ENCODE measurements at places on chromosomes 4 and X. TPM values are rescaled to one million over a fixed set of nuclear protein-coding genes. Genes with fewer than 3 reads are reported as not detected.

DNA sequence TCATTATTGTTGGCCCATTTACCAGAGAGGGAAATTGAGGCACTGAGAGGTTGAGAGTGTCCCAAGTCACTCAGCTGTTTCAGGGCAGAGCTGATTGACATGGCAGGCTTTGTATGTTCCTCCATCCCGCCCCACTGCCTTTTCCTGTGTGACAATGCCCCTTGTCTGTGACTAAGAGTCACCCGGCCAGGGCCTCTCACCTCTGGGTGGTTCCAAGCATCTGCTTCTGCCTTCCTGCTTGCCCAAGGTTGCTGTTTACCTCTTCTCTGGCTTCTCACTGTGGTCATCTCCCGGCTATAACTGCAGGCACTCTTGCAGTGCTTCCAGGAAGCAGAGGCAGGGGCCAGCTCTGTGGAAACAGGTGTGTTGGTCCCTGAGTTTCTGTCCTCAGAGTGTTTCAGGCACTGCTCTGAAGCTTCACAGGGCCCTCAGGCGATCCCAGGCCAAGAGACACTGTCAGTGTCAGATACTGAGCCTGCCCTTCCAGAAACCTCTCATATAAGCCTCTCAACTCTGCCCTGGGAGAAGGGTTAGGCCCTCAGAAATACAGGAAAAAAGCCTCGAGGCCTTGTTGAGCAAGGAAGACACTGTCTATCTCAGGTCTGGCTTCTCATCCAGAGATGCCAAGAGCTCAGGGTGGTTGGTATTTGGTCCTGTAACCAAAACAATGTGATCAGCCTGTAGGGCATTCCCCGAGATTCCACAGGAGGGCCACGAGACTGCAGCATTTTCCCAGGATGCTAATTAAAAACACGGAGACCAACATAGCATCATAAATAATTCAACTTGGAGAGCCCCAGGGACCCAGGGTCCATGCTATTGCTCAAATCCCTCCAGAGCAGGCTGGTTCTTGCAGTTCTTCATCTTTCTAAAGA is 42.0 kb upstream of the PROM1 start:
- H3K4me1 ChIP-seq: no peaks in the 10 kb centered on the region
- DNase-seq: no peak
- H3K27me3 ChIP-seq: no peaks in the 10 kb centered on the region
- no peak overlapping the region for H3K4me3 ChIP-seq
- H3K36me3 ChIP-seq: no peaks in the 10 kb centered on the region

HTR2C gene
- total RNA-seq: not detected

ODAPH gene
- not detected for total RNA-seq

DNA sequence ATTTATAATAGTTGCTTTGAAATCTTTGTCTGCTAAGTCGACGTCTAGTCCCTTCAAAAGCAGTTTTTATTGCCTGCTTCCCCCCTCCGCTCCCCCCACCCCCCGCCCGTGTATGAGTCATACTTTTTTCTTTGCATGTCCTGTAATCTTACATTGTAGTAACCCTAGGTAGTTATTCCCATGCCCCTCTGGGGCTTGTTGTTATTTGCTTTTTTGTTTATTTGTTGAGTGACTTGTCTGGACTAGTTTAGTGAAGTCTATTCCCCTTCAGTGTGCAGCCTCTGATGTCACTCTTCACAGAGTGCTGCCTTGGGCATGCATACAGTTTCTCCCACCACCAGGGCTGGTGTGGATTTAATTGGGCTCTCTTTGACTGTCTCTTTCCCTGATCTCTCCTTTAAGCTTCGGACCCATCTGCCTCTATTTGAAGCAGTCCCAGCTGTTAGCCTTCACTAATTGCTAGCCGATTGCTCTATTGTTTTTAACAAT is 86.2 kb downstream of the PPEF1 start:
- H3K36me3 ChIP-seq: no peaks in the 10 kb centered on the region
- no peaks in the 10 kb centered on the region for H3K27me3 ChIP-seq
- no peaks in the 10 kb centered on the region for H3K4me1 ChIP-seq
- no peak for DNase-seq

- no peak overlapping the region for H3K4me3 ChIP-seq
- DNase-seq: no peak
- no peaks in the 10 kb centered on the region for H3K27me3 ChIP-seq
- no peaks in the 10 kb centered on the region for H3K4me1 ChIP-seq
These were observed 282.7 kb downstream of the PPP3CA start for GRCh38 chr4:101064541-101065180.

ADAD1 gene
- not detected for total RNA-seq

- no peak overlapping the region for H3K4me3 ChIP-seq
- H3K36me3 ChIP-seq: no peaks in the 10 kb centered on the region
- no peaks in the 10 kb centered on the region for H3K27me3 ChIP-seq
- H3K4me1 ChIP-seq: no peaks in the 10 kb centered on the region
- H3K27ac ChIP-seq: no peak overlapping the region
- DNase-seq: no peak
These were observed 632.0 kb upstream of the TENM3 start for GRCh38 chr4:181611033-181611711.

FAT4 gene
- total RNA-seq: 11.8 TPM

EVC2 gene
- not detected for total RNA-seq

DNA sequence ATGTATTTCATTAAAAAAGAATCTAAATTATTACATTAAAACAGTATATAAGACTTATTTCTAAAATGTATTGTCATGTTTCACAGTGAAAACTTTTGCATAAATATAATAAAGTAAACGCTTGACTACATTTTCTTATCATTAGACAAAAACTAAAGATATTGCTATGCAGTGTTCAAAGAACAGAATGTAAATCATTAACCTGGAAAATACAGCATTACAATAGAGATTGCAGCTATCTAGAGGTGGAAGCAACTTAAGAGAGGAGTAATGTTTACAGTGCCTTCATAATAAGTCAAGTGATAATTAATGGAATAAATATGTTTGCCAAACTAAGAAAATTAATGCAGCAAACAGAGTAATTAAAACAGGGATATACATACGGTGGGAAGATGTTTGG is 940.9 kb downstream of the FSTL5 start:
- no peaks in the 10 kb centered on the region for H3K27me3 ChIP-seq
- H3K27ac ChIP-seq: no peak overlapping the region
- H3K4me1 ChIP-seq: no peaks in the 10 kb centered on the region
- no peak for DNase-seq

GRCh38 chrX:20402956-20403355 is 136.2 kb upstream of the RPS6KA3 start:
- no peaks in the 10 kb centered on the region for H3K27me3 ChIP-seq
- no peak for DNase-seq
- H3K27ac ChIP-seq: no peak overlapping the region
- H3K4me1 ChIP-seq: no peaks in the 10 kb centered on the region

DNA sequence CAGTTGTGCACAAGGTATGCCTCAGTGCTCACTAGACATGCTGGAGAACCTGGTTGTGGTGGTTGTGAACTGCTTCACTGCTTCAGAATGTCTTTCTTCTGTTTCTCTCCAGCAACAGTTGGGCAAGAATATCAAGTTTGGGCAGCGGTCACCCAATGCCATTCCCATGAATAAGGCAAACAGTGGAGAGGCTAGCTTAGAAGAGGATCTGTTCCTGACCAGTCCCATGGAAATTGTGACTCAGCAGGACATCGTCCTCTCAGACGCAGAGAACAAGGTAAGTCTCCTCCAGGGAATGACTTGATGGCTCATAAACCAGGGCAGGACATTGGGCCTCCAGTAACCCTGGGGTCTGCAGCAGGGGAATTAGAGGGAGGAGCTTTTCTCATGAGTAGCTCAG is 79.9 kb downstream of the AASDH start:
- H3K27me3 ChIP-seq: no peaks in the 10 kb centered on the region
- H3K36me3 ChIP-seq: no peaks in the 10 kb centered on the region
- no peaks in the 10 kb centered on the region for H3K4me1 ChIP-seq
- DNase-seq: no peak
- H3K4me3 ChIP-seq: no peak overlapping the region

DNA sequence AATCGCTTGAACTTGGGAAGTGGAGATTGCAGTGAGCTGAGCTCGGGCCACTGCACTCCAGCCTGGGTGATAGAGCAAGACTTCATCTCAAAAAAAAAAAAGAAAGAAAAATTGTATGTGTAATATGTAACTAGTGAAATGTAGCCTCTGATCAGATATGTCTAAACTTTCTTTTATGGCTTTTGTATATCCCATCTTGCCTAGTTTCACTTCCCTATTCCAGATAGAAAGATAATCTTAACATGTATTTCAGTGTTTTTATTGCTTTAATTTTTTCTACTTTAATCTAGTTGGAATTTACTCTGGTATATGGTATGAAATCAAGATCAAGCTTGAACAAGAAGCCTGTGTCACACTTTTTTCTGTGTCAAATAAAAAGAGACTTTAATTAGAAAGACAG is 1.9 kb upstream of the ZNF41 start:
- no peak overlapping the region for H3K27ac ChIP-seq
- H3K27me3 ChIP-seq: no peaks in the 10 kb centered on the region
- H3K4me1 ChIP-seq: peaks cover 7% of the 10 kb centered on the region
- DNase-seq: no peak

- H3K4me3 ChIP-seq: no peak overlapping the region
- no peaks in the 10 kb centered on the region for H3K36me3 ChIP-seq
- no peaks in the 10 kb centered on the region for H3K4me1 ChIP-seq
- DNase-seq: no peak
These were observed 218.8 kb downstream of the STPG2 start for GRCh38 chr4:97924341-97924958.

CFAP299 gene
- total RNA-seq: not detected

DNA sequence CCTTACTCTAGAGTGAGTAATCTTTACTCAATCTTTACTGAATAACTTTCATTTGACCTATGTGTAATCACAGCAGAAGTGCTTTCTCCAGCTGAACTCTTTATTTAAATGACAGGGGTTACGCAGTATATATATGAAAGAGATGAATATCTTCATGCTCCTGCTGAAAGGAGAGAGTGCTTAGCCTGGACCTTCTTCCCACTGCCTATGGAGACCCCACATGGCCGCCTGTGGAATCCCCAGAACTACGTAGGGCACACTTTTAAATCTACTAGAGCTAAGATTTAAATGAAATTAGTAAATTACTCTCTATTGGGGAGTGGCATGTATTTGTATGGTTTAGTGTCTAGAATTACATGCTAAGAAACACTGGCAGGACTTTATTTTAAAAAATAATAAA is 391.2 kb downstream of the ANKRD50 start:
- H3K36me3 ChIP-seq: no peaks in the 10 kb centered on the region
- DNase-seq: no peak
- H3K27me3 ChIP-seq: no peaks in the 10 kb centered on the region
- no peak overlapping the region for H3K27ac ChIP-seq
- H3K4me3 ChIP-seq: no peak overlapping the region

CLNK gene
- total RNA-seq: not detected

DNA sequence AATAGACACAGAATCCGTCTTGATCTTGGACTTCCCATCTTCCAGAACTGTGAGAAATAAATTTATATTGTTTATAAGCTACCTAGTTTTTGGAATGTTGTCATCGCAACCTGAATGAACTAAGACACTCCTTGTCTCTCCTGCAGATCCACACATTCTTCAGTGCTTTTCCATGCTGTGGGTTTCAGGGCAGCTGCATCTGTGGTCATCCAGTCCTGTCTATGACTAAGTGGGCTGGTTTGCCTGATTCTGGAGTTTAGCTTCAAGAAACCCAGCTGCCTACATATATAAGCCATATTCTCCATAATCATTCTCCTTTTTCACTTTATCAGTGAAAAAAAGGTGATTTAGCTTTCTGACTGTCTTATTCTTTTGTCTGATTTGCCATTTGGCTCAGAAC is 170.3 kb upstream of the KIT start:
- DNase-seq: no peak
- no peak overlapping the region for H3K27ac ChIP-seq
- H3K27me3 ChIP-seq: no peaks in the 10 kb centered on the region
- H3K4me3 ChIP-seq: no peak overlapping the region
- H3K4me1 ChIP-seq: no peaks in the 10 kb centered on the region

GRCh38 chr4:7653510-7654369 is 219.0 kb upstream of the PSAPL1 start:
- no peak for DNase-seq
- H3K4me3 ChIP-seq: no peak overlapping the region
- no peaks in the 10 kb centered on the region for H3K27me3 ChIP-seq
- H3K4me1 ChIP-seq: no peaks in the 10 kb centered on the region
- H3K36me3 ChIP-seq: no peaks in the 10 kb centered on the region

CCKAR gene
- not detected for total RNA-seq

- no peak overlapping the region for H3K4me3 ChIP-seq
- H3K27me3 ChIP-seq: no peaks in the 10 kb centered on the region
- H3K36me3 ChIP-seq: no peaks in the 10 kb centered on the region
- H3K4me1 ChIP-seq: no peaks in the 10 kb centered on the region
These were observed 311.8 kb downstream of the ADGRL3 start for GRCh38 chr4:61511716-61512488.

- H3K27ac ChIP-seq: no peak overlapping the region
- no peaks in the 10 kb centered on the region for H3K36me3 ChIP-seq
- no peak overlapping the region for H3K4me3 ChIP-seq
These were observed 21.2 kb upstream of the UGT8 start for GRCh38 chr4:114577386-114577785.

GRCh38 chr4:84899616-84900015 is 66.9 kb downstream of the WDFY3 start:
- no peaks in the 10 kb centered on the region for H3K27me3 ChIP-seq
- H3K4me1 ChIP-seq: no peaks in the 10 kb centered on the region
- no peaks in the 10 kb centered on the region for H3K36me3 ChIP-seq
- no peak overlapping the region for H3K4me3 ChIP-seq
- no peak for DNase-seq
- no peak overlapping the region for H3K27ac ChIP-seq

HTN3 gene
- not detected for total RNA-seq

DNA sequence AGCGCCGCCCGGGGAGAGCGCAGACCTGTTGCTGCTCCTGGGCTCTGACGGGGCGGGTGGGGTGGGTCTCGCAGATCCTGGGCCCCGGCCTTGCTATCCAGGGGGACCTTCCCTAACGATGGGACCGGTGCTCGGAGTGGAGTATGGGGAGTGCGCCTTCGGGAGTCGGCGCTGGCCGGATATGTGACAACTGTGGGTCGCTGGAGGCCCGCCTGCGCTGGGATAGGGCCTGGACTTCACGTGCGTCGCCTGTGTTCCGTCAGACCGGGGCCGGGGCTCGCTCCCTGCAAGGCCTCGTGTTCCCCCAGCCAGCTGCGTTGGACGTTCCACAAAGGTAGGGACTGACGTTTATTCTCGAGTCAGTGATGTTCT is 1.3 kb downstream of the TBL1X start:
- peak overlapping the region; percentile 47 for H3K4me3 ChIP-seq
- H3K4me1 ChIP-seq: peaks cover 9% of the 10 kb centered on the region
- no peaks in the 10 kb centered on the region for H3K27me3 ChIP-seq

MAGEA1 gene
- not detected for total RNA-seq

- no peak overlapping the region for H3K27ac ChIP-seq
- no peak overlapping the region for H3K4me3 ChIP-seq
- no peaks in the 10 kb centered on the region for H3K4me1 ChIP-seq
- no peaks in the 10 kb centered on the region for H3K27me3 ChIP-seq
These were observed 29.0 kb upstream of the RAP1GDS1 start for GRCh38 chr4:98232202-98232601.

GRCh38 chr4:2334826-2335728 is 73.2 kb upstream of the MXD4 start:
- no peak overlapping the region for H3K27ac ChIP-seq
- no peak overlapping the region for H3K4me3 ChIP-seq
- H3K27me3 ChIP-seq: no peaks in the 10 kb centered on the region
- H3K36me3 ChIP-seq: no peaks in the 10 kb centered on the region

XAGE2 gene
- not detected for total RNA-seq

Measured in Panc1 (cell line).